Activated CD4-positive, CD25-positive, alpha-beta regulatory T cell (primary cell): ENCODE measurements at places on chromosomes 3 and 15.

GRCh38 chr15:88624156-88624970 is 3.2 kb downstream of the AEN start:
- no peak for DNase-seq

GRCh38 chr15:81105545-81105944 is 28.5 kb upstream of the CFAP161 start:
- DNase-seq, result no peak

- no peak for DNase-seq
Observed at GRCh38 chr3:49386056-49386756, 25.6 kb downstream of the RHOA start.

DNA sequence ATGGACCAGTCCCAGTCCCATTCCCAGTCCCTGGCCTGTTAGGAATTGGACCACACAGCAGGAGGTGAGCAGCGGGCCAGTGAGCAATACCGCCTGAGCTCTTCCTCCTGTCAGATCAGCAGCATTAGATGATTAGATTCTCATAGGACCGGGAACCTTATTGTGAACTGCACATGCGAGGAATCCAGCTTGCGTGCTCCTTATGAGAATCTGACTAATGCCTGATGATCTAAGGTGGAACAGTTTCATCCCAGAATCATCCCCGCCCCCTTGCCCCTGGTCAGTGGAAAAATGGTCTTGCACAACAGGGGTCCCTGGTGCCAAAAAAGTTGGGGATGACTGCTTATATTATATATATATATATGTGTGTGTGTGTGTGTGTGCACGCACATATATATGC is 63.1 kb downstream of the IFT57 start:
- no peak for DNase-seq

DNA sequence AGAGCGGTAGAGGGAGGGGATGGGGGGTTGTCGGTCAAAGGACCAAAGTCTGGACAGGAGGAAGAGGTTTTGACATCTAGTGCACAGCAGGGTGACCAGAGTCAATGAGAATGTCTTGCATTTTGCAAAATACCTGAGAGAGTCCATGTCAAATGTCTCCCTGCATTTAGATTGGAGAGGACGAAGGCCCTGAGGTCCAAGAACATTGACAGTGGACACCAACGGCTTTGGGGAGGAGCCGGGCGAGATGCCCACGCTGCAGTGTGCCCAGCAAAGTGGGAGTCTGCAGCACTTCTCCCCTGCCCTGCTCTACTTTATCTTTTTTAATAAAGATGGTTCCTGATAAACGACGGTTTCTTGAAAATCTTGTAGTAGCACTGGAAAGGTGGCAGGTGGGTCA is 67.4 kb upstream of the TAMM41 start:
- no peak for DNase-seq

- DNase-seq, result no peak
Observed at GRCh38 chr3:61155701-61156292, 95.5 kb downstream of the FHIT start.
